AG08395 (cell line): ENCODE measurements at places on chromosomes 3 and 15.

- peak; percentile 50 for DNase-seq
Measured at GRCh38 chr15:67003586-67003985, 61.8 kb upstream of the SMAD3 start.

- DNase-seq: no peak
Measured at GRCh38 chr15:50390554-50391264, 33.5 kb upstream of the USP8 start.

DNA sequence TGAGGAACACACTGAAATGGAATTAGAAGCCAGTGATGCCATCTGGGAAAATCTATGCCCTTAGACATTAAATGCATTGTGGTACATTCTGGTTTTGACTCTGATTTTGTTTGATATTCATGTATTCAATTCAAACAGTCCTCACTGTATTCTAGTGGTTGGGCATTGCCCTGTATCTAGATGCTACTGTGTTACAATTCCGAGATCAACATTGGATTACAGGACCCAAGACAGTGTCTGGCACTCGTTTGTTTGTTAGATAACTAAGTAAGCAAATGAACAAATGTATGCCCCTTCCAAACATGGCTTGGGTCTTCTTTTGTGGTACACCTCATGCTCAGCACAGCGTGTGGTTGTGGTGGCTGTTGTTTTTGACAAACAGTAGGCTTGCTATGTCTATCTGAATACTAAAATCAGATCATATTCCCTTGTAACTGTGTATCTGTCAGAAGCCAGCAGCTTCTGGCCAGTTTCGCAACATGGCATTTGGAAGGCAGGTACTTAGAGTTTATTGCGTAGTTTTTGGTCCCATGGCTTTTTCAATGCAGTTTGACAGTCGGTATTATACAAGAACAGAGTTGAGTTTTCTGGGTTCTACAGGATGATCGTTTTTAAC lies 5.7 kb downstream of the FILIP1L start:
- no peak for DNase-seq

DNA sequence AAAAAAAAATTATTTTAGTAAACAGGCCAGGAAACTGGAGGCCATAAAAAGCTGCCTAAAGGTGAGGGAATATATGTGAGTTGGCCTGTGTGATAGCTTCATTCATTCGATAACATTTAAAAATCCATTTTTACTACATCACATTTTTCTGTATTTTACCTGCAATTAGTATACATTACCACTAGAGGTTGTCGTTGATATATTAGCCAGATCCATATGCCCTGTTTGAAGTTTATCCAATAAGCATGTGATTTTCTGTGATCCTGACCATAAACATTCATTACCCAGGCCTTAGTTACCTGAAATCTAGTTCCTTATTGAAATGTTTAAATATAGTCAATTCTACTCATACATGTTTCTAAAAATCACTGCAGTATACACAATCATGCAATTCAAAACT lies 71.4 kb downstream of the ARNT2 start:
- no peak for DNase-seq

DNA sequence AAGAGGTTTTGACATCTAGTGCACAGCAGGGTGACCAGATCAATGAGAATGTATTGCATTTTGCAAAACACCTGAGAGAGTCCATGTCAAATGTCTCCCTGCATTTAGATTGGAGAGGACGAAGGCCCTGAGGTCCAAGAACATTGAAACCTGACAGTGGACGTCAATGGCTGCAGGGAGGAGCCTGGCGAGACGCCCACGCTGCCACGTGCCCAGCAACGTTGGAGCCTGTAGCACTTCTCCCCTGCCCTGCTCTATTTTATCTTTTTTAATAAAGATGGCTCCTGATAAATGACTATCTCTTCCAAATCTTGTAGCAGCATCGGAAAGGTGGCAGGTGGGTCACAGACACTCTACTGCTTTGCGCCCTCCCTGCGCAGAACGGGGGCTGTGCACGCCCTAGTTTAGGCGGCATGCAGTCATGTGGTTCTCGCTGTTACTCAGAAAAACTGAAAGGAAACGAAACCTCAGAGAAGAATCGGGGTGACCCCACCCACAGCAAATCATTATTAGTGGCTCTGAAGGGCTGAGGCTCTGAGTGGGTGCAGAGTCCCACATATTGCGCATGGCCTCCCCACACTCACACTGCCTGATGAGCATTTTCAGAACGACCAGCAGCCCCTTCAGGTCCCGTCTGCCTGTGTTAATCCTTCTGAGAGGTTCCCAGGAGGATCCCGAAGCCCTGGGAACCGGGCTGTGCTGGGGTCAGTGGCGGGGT lies 62.5 kb upstream of the TAMM41 start:
- DNase-seq: no peak

DNA sequence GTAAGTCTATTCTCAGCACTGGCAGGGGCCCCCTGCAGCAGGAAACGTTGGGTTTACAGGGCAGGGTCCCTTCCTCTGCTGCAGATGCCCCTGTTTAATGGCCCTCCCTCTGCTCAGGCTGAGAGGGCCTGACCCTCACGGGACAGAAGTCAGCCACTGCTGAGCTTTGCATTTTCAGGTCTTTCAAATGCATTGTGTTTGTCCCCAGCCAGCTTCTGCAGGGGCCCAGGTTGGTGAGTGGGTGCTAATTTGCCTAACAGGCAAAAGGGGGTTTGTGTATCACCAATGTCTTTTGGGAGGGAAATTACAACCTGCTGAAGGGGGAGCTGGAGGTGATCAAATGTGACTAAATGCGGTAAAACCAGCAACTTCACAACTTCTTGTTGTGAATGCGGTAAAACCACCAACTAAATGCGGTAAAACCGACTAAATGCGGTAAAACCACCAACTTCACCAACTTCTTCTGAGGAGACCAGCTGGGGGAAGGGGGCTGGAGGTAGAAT lies 44.8 kb upstream of the UBE2E1 start:
- DNase-seq: no peak

DNA sequence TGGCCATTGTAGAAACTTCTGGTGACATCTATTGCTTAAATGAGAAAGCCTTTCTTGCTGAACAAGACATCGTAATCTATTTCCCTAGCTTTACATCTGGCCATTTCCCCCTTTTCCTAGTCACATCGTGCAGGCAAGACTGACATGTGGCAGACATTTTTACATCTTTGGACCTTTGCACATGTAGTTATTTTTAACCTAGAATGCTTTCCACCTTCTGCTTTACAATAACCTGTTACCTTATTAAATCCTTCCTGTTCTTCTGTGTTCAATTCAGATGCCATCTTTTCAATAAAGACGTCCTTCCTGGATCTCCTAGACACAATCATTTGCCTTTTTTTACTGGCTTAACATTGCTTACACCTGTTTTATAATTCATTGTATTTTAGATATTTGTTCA lies 343.3 kb downstream of the DIPK2A start:
- no peak for DNase-seq

GRCh38 chr15:50888054-50888453 lies 20.4 kb upstream of the AP4E1 start:
- no peak for DNase-seq

GRCh38 chr3:43246976-43247375 lies 39.4 kb upstream of the SNRK start:
- DNase-seq: no peak

DNA sequence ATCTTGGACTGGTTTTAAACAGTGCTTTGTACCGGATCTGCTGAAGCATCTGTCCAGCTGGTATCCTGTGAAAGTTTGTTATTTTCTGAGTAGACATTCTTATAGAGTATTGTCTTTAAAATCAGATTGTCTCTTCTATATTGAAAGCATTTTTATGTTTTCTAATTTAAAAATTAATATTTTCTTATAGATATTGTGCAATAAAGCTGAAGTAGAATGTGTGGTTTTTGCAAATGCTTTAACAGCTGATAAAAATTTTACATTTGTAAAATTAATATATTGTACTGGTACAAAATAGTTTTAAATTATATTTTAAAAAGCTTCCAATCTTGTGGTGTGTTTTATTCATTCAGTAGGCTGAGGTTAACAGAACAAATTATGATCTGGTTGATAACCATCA lies 31.9 kb downstream of the SGO1 start:
- DNase-seq: no peak

- peak; percentile 10 for DNase-seq
Measured at GRCh38 chr3:101531473-101532086, 18.6 kb upstream of the SENP7 start.

- DNase-seq: no peak
Measured at GRCh38 chr3:153601374-153601853, 439.4 kb downstream of the RAP2B start.

GRCh38 chr3:159882367-159882766 lies 106.3 kb upstream of the IL12A start:
- no peak for DNase-seq

DNA sequence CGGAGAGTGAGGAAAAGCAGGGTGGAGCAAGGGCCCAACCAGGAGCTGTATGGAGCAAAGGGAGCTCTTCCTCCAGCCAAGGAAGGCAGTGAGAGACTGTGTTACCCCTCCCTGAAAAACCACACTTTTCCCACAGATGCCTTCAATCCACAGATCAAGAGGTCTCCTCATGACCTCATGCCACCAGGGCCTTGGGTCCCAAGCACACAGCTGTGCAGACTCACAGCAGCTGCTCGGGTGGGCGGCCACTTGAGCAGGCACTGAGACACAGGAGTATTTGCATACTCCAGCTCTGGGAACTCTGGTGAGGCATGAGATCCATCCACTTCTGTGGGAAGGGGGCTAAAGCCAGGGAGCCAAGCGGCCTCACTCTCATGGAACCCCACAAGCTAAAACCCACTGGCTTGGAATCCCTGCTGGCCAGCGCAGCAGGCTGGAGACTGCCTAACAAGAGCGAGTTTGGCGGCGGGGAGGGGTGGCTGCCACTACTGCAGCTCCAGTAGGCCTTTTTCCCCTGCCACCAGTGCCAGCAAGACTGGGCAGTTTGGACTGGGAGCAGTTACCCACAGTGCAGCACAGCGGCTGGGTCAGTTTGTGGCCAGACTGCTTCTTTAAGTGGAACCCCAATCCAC lies 880.6 kb upstream of the ARPP21 start:
- DNase-seq: no peak

DNA sequence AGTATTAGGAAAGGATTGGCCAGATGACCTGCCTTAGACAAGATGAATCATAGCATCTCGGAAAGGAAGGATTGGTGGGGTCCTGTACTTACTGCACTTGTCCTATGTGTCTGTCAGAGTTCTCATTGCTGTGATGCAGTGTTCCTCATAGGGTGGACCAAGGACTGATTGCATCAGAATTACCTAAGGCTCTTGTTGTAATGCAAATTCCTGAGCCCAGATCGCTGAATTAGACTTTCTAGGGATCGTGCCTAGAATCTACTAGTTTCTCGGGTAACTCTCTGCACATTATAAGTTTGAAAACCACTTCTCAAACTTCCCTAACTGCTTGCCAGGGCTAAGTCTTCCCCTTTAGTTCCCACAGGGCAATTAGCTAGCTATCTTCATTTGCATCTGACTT lies 74.9 kb upstream of the SKOR1 start:
- no peak for DNase-seq

DNA sequence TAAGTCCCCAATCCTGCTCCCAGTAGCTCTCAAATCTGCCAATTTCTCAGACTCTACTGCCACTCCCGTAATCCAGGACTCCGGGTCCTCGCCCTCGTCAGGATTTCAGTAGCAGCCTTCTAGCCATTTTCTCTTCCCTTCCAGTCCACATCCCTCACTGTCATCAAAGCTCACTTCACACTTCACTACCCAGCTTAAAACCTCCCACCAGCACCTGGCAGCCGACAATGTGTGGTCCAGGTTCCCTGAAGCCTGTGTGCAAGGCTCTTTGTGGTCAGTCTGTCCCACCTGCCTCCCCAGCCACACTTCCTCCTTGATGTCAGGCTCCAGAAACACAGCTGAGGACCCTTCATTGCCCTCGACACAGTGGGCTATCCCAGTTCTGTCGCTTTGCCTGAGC lies 304.5 kb upstream of the ROPN1 start:
- DNase-seq: no peak

GRCh38 chr3:104245981-104246380 lies 1120.7 kb upstream of the ALCAM start:
- no peak for DNase-seq

DNA sequence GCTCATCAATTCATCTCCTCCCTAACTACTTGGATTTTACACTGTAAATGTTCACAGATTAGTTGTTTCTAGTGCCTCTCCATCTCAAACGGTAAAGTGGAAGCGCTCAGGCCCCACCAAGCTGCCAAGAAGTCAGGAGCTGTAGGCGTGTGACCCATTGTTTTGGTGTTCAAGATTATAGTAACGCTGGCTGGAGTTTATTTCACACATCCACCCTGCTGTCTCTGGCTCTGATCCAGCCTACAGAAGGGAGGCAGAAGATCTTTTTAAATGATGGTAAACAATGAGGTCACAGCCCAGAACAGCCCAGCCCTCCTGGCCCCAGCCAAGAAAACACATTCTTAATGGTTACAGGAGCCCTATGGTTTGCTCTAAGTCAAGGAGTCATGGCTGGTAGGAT lies 25.7 kb upstream of the GALNT15 start:
- peak; percentile 82 for DNase-seq

GRCh38 chr3:40923143-40923542 lies 276.2 kb upstream of the CTNNB1 start:
- DNase-seq: no peak

DNA sequence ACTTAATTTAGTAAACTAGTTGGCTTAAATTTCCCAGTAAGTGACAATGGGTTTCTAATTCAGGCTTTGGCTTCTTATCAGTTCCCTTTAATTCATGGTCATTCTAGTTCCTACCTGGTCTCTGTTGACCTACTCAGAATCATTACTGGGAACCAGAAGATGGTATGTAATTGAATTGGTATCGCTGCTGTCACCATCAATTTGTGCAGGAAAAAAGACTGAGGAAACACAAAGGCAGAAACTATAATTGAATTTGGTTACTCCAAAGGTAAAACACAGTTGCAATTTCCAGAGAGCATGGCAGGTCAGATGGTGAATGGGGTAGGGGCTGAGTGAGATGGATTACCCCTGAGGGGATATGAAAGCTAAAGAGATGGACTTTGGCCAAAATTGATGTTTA lies 226.5 kb upstream of the GAP43 start:
- no peak for DNase-seq

- no peak for DNase-seq
Measured at GRCh38 chr3:46599590-46599989, 12.7 kb upstream of the FAM240A start.

- no peak for DNase-seq
Measured at GRCh38 chr15:89109238-89109637, 21.0 kb downstream of the ABHD2 start.

- DNase-seq: no peak
Measured at GRCh38 chr3:181941250-181941649, 229.5 kb downstream of the SOX2 start.

DNA sequence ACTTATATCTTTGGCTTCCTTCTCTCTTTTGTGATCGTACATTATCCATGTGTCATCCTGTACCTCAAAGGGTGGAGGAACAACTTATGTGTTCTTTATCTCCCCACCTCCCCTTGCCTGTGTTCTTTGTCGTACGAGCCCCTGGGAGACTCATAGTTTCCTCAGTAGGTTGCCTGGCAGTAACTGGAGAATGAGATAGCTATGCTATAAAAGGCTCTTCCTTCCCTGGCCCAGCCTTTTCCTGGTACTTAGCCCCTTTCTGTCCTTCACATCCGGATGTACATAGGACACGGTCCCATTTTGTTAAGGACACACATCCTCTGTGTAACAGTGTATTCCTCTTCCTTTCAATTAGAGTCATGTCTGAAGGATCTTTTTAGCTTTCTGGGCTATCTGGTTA lies 32.1 kb downstream of the PLCL2 start:
- DNase-seq: no peak
